Mesenteric fat pad (tissue), 1 donor: ENCODE measurements at places on chromosomes 2 and 18. TPM values are rescaled to one million over a fixed set of nuclear protein-coding genes. Genes with fewer than 3 reads are reported as not detected.

DNA sequence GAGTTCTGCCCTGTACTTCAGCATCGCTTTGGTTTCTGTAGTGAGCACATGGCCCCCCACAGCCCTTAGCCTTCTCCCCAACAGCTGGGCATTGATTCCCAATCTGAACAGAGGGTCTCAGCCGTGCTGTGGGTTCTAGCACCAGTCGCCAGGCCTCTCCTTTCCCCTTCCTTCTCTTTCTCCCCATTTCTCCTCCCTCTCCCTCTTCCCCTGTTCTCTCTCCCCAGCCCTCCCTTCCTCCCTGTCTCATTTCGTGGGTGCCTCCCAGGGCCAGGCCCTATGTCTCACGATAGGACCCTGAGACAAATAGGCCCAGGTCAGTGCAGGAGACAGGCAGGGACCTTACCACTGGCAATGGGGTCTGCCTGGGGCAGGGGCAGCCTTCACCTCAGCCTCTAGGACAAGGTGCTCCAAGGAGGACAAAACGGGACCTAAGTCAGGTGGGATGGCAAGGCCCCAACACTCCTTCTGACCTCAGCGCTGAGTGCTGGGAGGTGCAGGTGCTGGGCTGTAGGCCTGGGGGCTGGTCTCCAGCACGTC lies 143.4 kb upstream of the GPC1 start:
- DNase-seq, result no peak

DNA sequence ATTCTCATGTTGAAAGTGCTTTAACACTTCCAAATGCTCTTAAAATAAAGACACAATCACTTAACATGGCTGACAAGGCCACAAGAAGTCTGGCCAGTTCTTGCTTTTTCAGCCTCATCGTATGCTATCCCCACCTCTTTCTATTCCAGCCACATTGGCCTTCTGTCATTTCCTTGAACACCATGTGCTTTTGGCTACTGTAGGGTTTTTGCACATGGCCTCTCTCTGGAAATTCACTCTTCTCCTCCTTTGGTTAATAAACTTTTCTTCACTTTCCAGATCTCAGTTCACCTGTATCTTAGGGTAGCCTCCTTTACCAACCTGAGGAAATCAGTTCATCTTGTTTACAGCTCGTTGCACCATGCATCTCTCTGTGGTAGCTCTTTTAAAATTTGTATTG lies 450.5 kb upstream of the MEX3C start:
- no peak for DNase-seq

DNA sequence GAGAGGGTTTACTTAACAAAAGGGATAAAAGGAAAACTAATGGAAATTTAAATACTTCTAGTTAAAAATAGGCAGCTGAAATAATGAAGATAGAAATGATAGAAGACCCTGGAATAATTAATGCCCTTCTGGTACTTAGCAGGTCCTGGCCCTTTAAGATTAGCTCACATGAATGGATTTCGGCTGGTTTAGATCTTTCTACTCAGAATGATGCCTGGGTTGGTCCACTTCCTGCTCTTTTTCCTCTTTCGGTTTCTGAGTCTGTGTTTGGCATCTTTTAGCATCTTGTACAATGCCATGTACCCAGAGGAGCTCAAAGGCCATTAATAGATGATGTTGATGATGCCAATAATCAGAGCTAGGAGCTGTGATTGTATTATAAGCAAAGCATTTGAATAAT lies 290.5 kb downstream of the CLIP4 start:
- DNase-seq, result no peak

- DNase-seq, result no peak
Observed at GRCh38 chr2:228646061-228646460, 464.6 kb upstream of the SPHKAP start.

- no peak for DNase-seq
Observed at GRCh38 chr18:69647702-69648101, 247.0 kb downstream of the DOK6 start.

DNA sequence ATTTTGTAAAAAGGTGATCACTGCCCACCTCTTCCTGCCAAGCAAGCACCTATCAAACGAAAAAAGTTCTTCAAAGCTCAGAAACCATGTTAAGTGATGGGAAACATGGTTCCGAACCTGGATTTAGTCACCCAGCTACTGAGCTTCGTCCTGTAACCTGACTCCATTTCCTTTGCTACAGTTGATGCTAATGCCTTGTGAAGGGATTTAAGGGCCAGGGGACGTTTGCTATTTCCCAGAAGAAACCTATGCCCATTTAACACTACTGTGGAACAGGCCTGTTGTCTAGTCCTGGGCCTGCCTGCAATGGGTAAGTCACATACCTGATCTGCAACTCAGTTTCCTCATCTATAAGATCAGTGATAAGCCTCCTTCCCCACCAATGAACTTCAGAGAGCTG lies 14.8 kb downstream of the SERPINE2 start:
- DNase-seq, result no peak

Gene CRACDL
- 7.9 TPM for total RNA-seq

Gene WNT6
- 0.90 TPM for total RNA-seq

Gene DOK1
- 38.2 TPM for total RNA-seq

Gene LONRF2
- 5.9 TPM for total RNA-seq

Gene CLHC1
- total RNA-seq, result 5.2 TPM

Gene CD8B
- total RNA-seq, result 0.67 TPM

Gene OR6B2
- not detected for total RNA-seq

Gene ZNF2
- 2.6 TPM for total RNA-seq

Gene LIPG
- total RNA-seq, result 2.2 TPM

Gene DUSP11
- 14.8 TPM for total RNA-seq
